Right cardiac atrium (tissue), 5 donors: ENCODE measurements at places on chromosomes 12 and 14.
A peak's percentile ranks its signal among the peaks of the same experiment; 100 is the strongest.

GRCh38 chr14:103518422-103519042 lies 4.1 kb downstream of the CKB start:
- DNase-seq = peak; percentile 91

- DNase-seq = no peak
Observed at GRCh38 chr12:52259657-52260243, 14.7 kb upstream of the KRT86 start.

DNA sequence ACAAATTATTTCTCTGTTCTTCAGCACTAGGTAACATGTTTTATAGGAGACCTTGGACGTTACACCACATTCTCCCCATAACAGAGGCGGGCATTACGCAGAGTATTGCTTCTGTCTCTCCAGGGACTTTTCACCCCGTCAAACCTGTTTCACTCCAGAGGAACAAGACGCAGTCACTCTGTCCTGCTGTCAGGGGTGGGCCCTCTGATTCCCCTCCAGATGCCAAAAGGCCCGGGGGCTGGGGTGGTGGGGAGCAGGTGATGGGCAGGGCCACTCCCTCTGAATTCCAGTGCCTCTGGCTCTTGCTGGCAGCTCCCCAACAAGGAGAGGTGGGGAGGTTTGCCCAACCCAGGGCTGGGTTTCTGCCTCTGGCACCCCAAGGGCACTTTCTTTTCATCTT lies 71.9 kb downstream of the NTF3 start:
- no peak for DNase-seq

DNA sequence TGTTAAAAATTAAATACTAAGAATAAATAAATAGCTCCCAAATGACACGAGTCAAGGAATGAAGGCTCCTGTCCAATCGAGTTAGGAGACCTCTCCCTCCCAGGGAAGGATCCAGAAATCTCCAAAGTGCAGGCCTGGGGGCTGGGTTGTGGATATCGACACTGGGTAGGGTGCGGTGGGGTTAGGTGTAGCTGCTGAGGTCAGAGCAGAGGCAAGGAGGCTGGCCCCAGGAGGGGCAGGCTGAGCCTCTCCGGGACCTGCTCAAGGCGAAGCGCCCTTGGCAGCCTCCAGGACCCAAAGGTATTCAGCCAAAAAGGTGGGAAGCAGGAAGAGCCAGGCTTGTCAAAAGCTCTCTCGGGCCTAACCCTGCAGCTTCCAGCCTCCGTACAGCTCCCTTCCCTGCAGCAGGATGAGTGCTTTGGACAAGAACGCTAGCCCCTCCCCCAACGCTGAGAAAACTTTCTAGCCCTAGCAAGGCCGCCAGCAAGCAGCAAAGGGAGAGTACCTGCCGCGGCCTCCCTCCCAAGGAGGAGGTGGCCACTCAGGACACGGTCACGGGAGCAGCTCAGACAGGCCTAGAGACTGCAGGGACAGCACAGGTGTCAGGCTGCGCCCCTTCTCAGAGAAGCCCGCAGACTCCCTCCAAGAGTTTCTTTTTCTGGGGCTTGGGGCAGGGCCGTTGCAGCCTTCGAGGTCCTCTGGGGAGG lies 3.7 kb upstream of the PNMA1 start:
- peak; percentile 33 for DNase-seq

DNA sequence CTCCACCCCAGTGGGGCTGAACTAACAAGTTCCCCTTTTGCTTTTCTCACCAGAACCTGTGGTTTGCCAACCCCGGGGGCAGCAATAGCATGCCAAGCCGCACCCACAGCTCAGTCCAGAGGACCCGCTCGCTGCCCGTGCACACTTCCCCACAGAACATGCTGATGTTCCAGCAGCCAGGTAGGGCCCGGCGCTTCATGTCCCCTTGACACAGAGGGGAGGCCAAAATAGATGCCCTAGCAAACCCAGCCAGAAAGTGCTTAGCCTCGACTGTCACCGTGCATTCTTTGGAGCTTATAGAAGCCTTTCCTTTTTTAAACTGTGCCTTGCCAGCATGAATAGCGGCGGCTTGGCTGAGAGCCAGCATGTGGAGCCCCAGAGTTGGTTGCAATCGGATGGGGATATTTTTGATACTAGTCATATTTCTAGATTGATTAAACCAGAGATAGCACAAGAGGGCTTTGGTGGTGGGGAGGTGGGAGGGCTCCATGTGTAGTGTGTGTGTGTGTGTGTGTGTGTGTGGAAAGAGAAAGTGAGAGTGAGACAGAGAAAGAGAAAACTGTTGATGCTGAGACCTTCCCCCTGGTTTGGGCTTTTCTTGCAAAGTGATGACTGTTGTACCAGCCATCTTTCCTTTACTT lies 126.1 kb downstream of the GCH1 start:
- DNase-seq = no peak

- DNase-seq = no peak
Observed at GRCh38 chr14:20794644-20795369, 7.8 kb downstream of the RNASE1 start.

GRCh38 chr12:4252601-4253000 lies 21.0 kb upstream of the CCND2 start:
- no peak for DNase-seq

- no peak for DNase-seq
Observed at GRCh38 chr14:41016213-41016612, 590.5 kb upstream of the LRFN5 start.

- DNase-seq = peak; percentile 55
Observed at GRCh38 chr14:73491256-73492042, 716 bp downstream of the RIOX1 start.

DNA sequence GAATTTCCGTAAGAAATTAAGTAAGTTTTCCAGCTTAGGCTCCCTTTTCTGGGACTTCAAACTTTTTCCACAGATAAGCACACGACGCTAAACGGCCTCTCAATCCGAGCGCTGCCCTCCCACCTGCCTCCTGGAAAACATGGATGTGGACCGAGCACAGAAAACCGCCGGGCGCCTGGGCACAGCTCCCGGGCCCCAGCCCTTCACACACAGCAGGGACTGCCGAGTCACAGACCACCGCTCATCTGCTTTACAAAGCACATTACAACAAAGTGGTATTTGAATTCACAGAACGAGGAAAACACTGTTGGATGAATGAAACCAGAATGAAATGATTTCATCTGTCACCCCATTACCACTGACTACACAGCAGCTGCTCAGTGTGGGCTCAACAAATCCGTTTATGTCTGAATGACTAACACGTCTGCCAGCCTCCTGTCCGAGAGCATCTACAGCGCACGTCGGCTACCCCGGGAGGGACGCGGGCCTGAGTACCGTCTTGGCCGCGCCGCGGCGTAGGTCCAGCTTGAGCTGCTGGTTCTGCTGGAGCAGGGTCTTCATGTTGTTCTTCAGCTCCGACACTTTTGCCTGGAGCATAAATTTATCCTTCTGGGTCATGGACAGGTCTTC lies 13.1 kb upstream of the ANKLE2 start:
- no peak for DNase-seq

DNA sequence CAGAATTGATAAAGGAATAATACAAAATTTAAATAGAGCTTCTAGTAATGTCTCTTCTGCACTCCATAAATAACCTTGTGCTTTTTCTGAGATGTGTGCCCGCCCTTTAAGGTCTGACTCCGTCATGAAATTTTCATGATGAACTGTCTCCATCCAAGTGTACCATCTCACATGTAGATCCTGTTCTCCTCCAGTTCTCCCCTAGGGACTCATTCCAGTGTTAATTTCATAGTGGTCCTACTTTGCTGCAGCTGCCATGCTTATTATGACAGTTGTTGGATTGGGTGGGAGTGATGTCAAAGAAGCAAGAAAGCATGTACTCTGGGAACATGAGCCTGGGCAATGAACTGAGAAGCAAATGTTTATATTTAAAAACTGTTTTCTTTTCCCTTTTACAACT lies 442.5 kb upstream of the PDE3A start:
- no peak for DNase-seq

DNA sequence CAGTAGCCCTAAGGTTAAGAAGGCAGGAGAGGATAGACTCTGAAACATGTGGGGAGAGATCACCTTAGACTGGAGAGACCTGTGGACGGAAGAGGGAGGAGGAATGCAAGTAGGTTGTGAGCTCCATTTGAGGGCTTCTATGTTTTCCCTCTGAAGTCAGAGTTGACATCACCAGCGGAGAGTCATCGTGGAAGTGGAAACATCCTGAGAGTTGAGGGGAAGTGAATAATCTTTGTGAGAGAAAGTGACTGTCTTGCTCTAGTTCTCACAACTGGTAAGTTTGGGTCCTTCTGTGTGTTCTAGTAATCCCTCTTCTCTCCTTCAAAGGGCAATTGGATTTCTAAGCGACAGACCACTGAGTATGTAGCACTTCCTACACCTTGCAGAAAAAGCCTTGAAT lies 103.6 kb upstream of the CCND2 start:
- no peak for DNase-seq

DNA sequence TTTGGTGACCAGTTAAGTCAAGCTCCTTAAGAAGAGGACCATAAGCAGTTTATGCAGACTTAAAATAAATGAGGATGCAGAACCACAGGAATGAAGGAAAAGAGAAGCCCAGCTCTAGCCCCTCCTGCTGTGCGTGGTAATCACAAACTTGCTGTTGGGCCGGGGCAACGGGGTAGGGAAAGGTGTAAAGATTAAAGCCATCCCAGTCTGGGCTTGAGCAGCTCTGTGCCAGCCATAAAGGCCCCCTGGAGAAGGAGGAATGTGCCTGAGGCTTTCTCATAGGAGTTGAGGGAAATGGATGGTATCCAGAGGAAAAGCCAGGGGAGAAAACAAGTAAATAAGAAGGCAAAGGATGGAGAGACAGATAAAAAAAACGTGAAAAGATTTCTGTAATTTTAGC lies 25.1 kb downstream of the TEP1 start:
- no peak for DNase-seq

DNA sequence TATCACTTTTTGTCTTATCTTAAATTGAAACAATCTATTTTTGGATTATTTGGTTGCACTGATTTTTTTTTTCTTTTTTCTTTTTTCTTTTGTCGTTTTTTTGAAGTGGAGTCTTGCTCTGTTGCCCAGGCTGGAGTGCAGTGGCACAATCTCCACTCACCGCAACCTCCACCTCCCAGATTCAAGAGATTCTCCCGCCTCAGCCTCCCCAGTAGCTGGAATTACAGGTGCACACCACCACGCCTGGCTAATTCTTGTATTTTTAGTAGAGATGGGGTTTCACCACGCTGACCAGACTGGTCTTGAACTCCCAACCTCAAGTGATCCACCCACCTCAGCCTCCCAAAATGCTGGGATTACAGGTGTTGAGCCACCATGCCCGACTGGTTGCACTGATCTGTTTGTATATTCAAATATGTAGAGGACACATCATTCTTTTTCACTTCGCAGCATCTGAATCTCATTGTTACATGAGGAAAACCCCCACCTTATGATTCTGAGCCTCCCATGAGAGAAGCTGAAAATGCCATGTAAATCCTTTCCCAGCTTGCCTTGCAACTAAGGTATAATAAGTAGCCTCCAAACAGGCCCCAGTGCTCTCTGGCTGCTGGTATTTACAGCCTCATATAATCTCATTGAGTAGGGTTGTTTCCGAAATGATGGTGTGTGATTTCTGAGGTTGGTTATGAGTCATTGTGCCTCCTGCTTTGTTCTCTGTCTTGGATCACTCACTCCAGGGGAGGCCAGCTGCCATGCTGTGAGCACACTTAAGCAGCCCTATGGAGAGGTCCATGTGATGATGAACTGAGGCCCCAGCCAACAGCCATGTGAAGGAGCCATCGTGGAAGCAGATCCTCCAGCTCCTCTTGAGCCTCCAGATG lies 5.2 kb upstream of the HSP90B1 start:
- no peak for DNase-seq

GRCh38 chr14:79510659-79511058 lies 700.6 kb downstream of the DIO2 start:
- no peak for DNase-seq

DNA sequence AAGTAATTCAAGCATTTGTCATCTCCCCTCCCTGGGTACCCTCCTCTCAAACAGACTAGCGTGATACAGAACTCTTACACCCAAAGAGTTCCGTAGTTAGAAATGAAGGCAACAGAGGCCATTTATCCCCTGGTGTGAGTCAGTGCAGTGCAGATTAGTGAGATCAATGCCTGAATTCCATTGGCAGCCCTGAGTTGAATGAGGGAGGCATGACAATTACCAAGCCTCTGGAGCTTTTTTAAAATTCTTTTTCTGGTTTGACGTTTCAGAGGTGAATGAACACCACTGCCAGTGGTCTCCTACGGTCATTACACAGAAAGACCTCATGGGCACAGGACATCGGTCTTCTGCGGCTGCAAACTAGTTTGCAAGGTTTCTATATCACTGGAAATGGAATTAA lies 94.4 kb downstream of the PRIMA1 start:
- DNase-seq = no peak

DNA sequence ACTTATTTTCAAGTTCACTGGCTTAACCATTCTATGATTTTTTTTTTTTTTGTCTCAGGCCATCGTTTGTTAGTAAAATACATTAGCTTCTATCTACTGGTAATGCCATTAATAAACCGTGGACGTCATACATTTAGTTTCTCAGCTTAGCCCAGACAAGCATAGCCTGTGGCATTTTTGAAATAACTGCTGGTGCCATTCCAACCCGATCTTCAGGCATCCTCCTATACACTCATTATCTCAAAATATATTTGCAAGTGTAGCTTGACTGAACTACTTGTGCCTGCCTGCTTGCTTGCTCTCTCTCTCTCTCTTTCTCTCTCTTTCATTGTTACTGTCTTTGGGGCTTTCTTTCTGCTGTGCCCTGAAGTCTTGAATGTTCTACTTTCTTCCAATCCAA lies 12.7 kb upstream of the MBIP start:
- no peak for DNase-seq

- no peak for DNase-seq
Observed at GRCh38 chr12:61584943-61585342, 675.3 kb upstream of the USP15 start.

DNA sequence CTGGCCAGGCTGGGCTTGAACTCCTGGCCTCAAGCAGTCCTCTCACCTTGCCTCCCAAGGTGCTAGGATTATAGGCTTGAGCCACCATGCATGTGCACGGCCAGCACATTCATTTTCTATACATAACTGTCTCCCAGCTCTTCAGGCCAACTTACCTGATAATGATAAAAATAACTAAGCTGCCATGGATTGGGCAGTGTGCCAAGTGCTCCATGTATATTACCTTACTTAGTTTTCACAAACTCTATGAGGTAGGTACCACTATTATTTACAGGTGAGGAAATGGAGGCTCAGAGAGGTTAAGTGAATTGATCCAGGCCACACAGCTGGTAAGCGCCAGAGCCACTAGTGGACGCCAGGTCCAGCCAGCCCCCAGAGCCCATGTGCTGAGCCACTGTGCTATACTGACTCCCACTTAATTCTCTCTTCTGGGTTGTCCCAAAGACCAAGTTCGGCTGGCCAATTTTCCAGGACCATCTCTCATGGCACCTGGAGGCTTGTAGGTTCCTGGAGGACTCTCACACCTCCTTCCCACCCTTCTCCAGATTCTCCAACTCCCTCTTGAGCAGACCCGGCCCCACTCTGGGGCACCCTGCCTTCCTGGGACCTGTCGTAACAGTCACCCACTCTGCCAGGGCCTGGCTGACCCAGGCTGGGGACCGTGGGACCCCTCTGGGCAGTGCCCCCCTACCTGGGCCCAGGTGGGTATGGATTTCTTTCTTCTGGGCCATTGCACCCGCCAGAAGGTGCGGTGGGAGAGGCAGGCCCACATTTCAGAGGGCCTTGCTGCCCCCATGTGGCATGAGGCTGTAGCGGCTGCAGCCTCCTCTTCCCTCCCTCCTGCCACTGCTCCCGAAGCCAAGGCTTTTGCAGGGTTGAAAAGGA lies 30.2 kb upstream of the CIPC start:
- peak; percentile 87 for DNase-seq
